ENCODE measurements at places on chromosomes 16 and 17. TPM values are rescaled to one million over a fixed set of nuclear protein-coding genes. Genes with fewer than 3 reads are reported as not detected.

Gene KCTD19
- polyA plus RNA-seq = not detected

Gene KRT33B
- 0.21 TPM for polyA plus RNA-seq

Gene SLC7A6OS
- 9.5 TPM for polyA plus RNA-seq

Gene GFER
- polyA plus RNA-seq = 13.4 TPM

Gene AOC2
- 0.73 TPM for polyA plus RNA-seq

Gene EVI2A
- 0.12 TPM for polyA plus RNA-seq

Gene AOC3
- polyA plus RNA-seq = 0.18 TPM

Gene EPN3
- polyA plus RNA-seq = 50.7 TPM

Gene KRTAP1-1
- polyA plus RNA-seq = not detected

Gene CTRB2
- not detected for polyA plus RNA-seq

Gene GRB7
- polyA plus RNA-seq = 5.3 TPM

Gene CCL17
- polyA plus RNA-seq = not detected

Gene RAC3
- polyA plus RNA-seq = 23.0 TPM

Gene KRT27
- polyA plus RNA-seq = not detected

Gene NXN
- polyA plus RNA-seq = 99.3 TPM

Gene MAPK8IP3
- 8.3 TPM for polyA plus RNA-seq

Gene APOBR
- 0.03 TPM for polyA plus RNA-seq

Gene PRSS36
- polyA plus RNA-seq = 0.95 TPM

Gene DCAF7
- polyA plus RNA-seq = 51.1 TPM

Gene MYH3
- polyA plus RNA-seq = 0.67 TPM

Gene TMEM170A
- 14.5 TPM for polyA plus RNA-seq

Gene TNFRSF12A
- 147 TPM for polyA plus RNA-seq

Gene CCL4
- polyA plus RNA-seq = 0.21 TPM

Gene CTF1
- polyA plus RNA-seq = 2.6 TPM
